WTC11 (cell line): ENCODE measurements at places on chromosomes 5 and 9.
A peak's percentile ranks its signal among the peaks of the same experiment; 100 is the strongest.

GRCh38 chr5:158398360-158399201, 539.6 kb upstream of the CLINT1 start:
- no peaks in the 10 kb centered on the region for H3K27me3 ChIP-seq
- no peak for DNase-seq
- no peak overlapping the region for H3K27ac ChIP-seq
- no peak overlapping the region for H3K4me3 ChIP-seq
- H3K36me3 ChIP-seq = peaks cover 6% of the 10 kb centered on the region

GRCh38 chr5:146877783-146878475, 628 bp downstream of the PPP2R2B start:
- peak overlapping the region; percentile 86 for H3K4me3 ChIP-seq
- no peak overlapping the region for H3K27ac ChIP-seq
- H3K4me1 ChIP-seq = peaks cover 47% of the 10 kb centered on the region
- no peaks in the 10 kb centered on the region for H3K36me3 ChIP-seq
- H3K27me3 ChIP-seq = peaks cover 45% of the 10 kb centered on the region

- H3K4me1 ChIP-seq = 0 out of 2 replicates have a peak, but pooled peaks cover 4% of the 10 kb centered on the region
- H3K27me3 ChIP-seq = no peaks in the 10 kb centered on the region
- H3K27ac ChIP-seq = no peak overlapping the region
- H3K4me3 ChIP-seq = no peak overlapping the region
Measured at GRCh38 chr5:163645421-163646416, 140.3 kb downstream of the MAT2B start.

DNA sequence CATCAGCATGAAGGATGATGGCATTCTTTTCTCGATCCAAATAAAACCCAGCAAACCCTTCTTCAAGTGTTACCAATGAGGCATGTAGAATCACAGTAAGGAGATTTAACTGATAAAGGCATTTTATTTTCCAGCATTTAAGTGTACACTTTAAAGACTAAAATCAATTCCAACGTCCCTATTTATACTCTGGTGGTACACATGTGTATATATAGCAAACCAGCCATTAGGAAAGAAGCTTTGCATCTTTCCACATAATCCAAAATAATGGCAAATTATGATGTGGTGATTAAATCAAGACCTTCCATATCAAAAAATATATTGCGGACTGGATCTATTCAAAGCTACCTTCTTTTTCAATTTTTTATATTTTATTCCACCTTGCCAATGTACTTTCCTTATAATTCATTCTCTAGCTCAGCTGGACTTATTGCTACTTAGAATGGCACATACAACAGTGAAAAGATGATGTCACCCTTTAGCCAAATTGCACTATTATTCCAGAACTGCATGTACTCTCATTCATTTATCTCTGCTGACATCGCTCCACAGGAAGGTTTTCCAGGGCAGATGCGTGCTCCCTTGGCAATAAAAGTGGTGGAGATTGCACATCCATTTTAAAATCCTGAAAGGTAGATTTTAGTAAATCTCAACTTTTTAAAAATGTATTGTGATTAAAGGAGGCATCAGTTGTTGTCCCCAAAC, 63.3 kb upstream of the SLC30A5 start:
- no peaks in the 10 kb centered on the region; the same call in 1 of the 2 replicates for H3K27me3 ChIP-seq
- no peaks in the 10 kb centered on the region for H3K36me3 ChIP-seq
- DNase-seq = no peak
- no peak overlapping the region for H3K4me3 ChIP-seq
- H3K27ac ChIP-seq = no peak overlapping the region
- no peaks in the 10 kb centered on the region for H3K4me1 ChIP-seq

DNA sequence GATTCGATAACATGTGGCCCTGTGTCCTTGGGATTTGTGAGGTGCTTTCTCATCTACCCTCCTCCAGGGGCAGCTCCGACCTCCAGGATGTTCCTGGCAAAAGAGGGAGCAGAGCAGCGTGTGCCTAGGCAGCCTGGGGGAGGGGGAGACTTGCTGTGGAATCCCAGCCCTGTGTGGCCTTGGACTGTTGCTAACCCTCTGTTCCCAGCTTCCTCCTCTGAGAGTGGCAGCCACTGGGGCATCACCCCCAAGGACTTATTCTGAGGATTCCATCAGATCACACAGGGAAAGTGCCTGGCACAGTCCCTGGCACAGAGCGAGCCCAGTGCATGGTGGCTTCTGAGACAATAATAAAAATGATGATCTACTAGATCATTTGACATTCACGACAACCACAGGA, 265.1 kb upstream of the MVB12B start:
- H3K27me3 ChIP-seq = no peaks in the 10 kb centered on the region
- no peak overlapping the region for H3K4me3 ChIP-seq
- H3K27ac ChIP-seq = no peak overlapping the region
- no peaks in the 10 kb centered on the region for H3K36me3 ChIP-seq
- DNase-seq = no peak

GRCh38 chr9:136546697-136547501, 1.1 kb upstream of the NOTCH1 start:
- DNase-seq = no peak
- peak overlapping the region; percentile 95 for H3K27ac ChIP-seq
- H3K4me1 ChIP-seq = peaks cover 50% of the 10 kb centered on the region
- peak overlapping the region; percentile 73 for H3K4me3 ChIP-seq

DNA sequence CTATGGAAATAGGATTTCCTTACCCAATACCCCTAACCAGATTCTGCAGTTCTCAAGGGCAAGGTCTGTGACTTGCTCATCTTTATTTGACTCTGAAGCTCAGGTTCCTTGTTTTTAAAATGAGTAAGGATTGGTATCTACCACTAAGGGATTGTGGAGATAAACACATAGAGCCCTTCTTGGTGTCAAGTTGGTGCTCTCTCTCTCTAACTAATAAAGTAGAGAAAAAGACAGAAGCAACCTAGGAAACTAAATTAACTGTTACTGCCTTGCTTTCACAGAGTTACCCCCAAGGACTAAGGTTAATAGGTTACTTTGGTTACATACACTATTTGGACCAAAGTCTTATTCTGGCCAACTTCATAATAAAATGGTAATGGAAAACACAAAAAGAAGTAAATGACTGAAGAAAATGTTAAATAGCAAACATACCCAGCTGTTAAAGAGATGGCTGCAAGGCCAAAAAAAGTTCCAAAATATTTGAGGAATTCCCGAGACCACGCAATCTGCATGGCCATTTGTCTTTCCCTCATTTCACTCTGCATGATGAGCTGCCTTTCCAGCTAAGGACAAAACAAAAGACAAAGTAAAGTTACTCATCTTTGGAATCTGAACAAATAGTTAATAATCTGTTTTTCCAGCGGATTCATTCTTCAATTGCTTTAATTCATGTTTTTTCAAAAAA, 21.8 kb upstream of the RLN1 start:
- 0 out of 2 replicates have a peak, but pooled peaks cover 9% of the 10 kb centered on the region for H3K4me1 ChIP-seq
- no peaks in the 10 kb centered on the region for H3K27me3 ChIP-seq
- no peak overlapping the region for H3K27ac ChIP-seq
- no peak for DNase-seq

DNA sequence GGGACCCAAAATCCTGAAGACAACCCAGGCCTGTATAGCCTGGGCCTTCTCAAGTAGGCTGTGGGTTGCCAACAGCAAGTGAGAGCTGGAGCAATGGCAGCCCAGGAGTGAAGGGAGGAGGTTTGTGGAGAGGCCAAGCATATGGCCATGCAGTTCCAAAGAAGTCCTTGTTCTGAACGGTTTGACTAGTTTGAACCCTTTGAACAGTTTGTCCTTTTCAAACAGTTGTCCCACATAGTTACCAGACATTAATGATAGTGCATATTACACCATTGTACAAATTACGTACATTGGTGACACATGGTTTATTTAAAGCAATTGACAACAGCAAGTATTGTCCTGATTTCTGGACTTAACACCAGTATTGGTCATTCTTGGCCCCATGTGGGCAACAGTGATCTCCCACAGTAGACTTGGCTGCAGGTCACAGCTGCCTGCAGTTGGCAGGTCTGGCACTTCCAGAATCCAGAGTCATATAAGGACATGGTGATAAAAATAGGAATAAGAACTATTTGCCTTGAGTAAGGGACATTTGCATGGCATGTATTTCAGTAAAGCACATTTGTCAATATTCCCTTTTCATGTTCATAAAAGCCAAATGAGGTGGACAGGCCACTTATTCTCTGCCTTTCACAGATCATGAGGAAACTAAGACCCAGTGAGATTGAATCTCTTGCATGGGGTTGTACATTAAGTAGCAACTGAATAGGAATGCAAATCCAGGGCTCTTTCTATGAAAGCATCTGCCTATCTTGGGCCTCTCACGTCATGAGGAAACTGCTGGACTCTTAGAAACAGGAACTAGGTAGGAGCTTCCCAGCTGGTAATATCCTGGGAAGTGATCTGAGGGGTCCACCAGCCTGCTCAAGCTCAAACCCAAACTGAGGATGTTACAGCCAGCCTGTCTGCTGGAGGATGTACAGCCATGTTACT, 30.3 kb downstream of the SLC25A48 start:
- DNase-seq = no peak
- no peak overlapping the region for H3K27ac ChIP-seq
- H3K36me3 ChIP-seq = no peaks in the 10 kb centered on the region
- 0 out of 2 replicates have a peak, but pooled peaks cover 3% of the 10 kb centered on the region for H3K27me3 ChIP-seq

GRCh38 chr9:69028754-69029153, 6.8 kb upstream of the FXN start:
- H3K4me3 ChIP-seq = no peak overlapping the region
- peaks cover 7% of the 10 kb centered on the region for H3K36me3 ChIP-seq
- H3K27me3 ChIP-seq = no peaks in the 10 kb centered on the region
- H3K27ac ChIP-seq = no peak overlapping the region
- H3K4me1 ChIP-seq = peaks cover 8% of the 10 kb centered on the region
